NCI-H1436 (cell line): ENCODE measurements at places on chromosomes 12 and 14.
A peak's percentile ranks its signal among the peaks of the same experiment; 100 is the strongest.

DNA sequence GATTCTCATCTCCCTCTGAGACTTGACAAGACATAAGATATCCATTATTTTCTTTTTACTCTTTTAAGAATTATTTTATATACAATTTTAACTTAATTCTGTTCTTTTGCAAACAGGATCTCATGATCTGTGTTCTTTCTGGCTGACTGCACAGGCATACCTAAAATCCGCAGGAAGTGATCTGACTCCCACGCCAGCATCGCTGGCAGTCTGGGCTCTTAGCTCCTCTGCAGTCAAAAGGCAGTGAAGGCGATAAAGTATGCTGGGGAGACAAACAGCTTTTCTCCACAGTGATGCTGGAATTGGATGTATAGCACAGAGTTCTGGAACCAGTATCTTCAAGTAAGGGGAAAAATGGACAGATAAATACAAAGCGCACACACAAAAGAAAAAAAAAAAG, 52.4 kb downstream of the DICER1 start:
- no peak for DNase-seq

GRCh38 chr12:88237954-88238353, 95.8 kb downstream of the TMTC3 start:
- no peak for DNase-seq

DNA sequence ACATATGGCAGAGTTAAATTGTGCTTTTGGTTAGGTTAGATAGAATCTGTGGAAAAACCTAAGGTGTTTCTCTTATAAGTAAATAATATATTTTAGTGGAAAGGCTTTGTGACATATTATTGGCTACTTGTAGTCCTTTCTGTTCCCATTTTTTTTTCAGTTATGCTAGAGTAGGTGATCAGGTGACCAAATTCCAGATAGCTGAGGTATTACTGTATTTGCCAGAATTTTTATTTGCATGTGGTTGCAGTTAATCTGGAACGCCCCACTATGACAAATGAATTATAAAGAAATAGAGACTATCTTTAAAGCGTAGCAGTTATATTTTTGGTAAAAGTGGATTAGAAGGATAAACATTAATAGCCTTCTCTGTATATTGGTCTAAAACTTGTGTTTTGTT, 52.0 kb downstream of the ARHGAP5 start:
- DNase-seq: no peak

GRCh38 chr12:127515941-127516340, 751.0 kb upstream of the TMEM132C start:
- DNase-seq: no peak

DNA sequence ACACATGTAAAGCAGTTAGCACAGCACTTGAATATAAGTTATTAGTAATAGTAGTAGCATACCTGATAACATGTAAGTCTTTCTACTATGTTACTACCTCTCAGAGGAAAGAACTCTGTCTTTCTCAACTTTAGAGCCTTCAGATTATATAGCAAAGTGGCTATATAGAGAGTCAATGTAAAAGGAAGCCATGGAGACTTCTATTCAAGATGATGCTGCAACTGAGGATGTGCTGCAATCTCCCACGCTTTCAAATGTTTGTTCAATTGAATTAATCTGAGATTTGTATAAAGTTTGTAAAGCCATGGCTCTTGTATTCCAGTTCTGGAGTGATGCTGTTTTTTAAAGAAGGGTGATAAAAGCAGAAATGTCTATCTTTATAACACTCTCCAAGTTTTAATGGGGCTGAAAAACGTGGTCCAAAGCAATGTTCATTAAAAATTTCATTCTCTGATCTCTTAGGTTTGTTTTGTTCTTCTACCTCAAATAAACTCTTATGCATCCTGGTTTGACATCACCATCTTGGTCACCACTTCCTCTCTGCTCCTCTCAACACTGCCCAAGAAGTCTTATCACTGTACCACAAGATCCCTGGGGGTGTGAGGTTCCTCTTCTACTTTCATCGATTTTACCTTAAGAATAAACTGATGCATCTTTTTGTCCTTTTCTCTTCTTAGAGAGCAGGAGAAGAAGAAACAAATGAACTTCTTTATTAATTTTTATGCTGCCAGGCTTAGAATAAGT, 40.6 kb downstream of the C12orf42 start:
- no peak for DNase-seq

- no peak for DNase-seq
Measured at GRCh38 chr12:3920351-3921150, 47.4 kb upstream of the PARP11 start.

- DNase-seq: peak; percentile 36
Measured at GRCh38 chr12:53738406-53739213, 11.4 kb upstream of the CALCOCO1 start.

GRCh38 chr12:3965046-3965445, 91.8 kb upstream of the PARP11 start:
- DNase-seq: no peak

GRCh38 chr14:66842911-66843512, 335.1 kb downstream of the GPHN start:
- DNase-seq: no peak

DNA sequence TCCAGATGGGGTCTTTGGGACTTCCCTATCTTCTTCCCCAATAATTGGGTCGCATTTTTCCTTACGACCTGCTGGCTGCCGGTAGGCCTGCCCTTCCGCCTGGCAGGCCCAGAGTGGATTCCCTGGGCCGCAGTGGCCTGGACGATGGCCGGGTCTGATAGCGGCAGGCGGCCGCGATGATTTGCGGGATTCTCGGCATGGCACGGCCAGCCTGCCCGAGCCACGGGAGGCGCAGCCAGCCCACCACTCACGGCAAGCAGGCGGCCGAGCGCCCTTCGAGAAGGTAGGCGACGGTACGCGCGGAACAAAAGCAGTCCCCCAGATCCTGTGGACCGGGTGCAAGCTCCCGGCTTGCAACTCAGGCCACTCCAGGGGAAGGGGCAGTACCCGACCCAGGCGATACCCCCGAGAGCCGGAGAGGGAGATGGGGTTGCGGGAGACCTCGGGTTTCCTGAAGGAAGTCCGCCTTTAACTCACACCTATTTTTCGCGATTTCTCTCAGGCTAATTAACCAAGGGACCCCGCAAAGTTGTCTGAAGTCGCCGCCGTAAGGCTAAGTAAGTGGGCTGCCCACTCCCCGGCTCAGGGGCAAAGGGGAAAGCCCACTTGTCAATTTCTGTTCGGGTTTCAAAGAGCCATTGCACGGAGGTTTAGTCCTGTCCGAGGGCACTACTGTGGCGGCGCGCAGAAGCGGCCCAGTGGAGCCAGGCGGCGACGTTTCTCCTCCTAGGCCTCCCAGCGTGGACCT, 1.4 kb upstream of the GSC start:
- no peak for DNase-seq
